ENCODE measurements at places on chromosomes 7 and 10. TPM values are rescaled to one million over a fixed set of nuclear protein-coding genes. Genes with fewer than 3 reads are reported as not detected.

Gene KIF11
- 0.84 TPM for polyA plus RNA-seq

Gene SH2B2
- polyA plus RNA-seq = not detected

- DNase-seq = no peak
Measured at GRCh38 chr7:28037220-28038010, 143.2 kb downstream of the JAZF1 start.

- DNase-seq = no peak
Measured at GRCh38 chr10:106942035-106942662, 222.4 kb downstream of the SORCS1 start.

DNA sequence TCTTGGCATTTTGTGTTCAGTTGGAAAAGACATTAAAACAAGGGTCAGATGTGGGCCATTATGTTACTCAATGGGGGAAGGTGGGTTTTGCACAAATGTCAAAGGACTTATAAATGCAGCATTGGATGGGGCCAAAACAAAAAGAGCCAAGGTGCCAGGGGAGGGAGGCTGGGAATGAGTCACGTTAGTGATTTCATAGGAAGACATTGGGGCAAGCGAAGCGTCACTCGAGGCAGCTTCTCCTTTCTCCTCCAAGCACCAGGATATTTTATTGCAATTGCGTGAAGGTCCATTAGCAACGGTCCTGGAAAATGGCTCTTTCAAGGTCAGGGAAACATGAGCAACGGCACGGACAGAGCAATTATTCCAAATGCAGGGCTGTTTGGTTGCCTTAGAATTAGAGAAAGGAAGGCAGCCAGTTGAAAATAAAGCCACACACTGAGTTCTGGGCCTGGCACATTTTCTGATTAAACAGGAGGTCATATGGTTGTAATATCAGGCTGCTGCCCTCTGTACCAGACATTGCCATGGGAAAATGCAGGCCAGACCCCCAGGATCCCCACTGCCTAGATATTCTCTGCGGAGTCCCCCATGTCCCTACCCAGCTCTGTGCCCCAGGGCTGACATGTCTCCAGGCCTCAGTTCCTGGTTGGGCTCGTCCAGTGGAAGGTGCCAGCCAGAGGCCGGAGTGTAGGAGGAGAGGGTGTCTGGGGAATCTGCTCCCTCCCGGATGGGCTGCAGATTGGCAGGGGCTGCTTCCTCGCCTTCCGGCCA is 63.3 kb upstream of the NANOS1 start:
- DNase-seq = peak; percentile 17

GRCh38 chr7:82740246-82740848 is 296.8 kb upstream of the CACNA2D1 start:
- no peak for DNase-seq

GRCh38 chr10:94413361-94413760 is 11.0 kb downstream of the TBC1D12 start:
- no peak for DNase-seq

- DNase-seq = no peak
Measured at GRCh38 chr7:37342176-37342687, 106.4 kb downstream of the ELMO1 start.
